ENCODE measurements at places on chromosomes 13 and 19. TPM values are rescaled to one million over a fixed set of nuclear protein-coding genes. Genes with fewer than 3 reads are reported as not detected.

Gene COMP
- 0.98 TPM for total RNA-seq

Gene RNF113B
- total RNA-seq: not detected

Gene CAB39L
- total RNA-seq: 31.7 TPM

Gene SHD
- total RNA-seq: not detected

Gene PRODH2
- not detected for total RNA-seq

Gene PRR22
- total RNA-seq: 0.98 TPM

Gene PSPN
- total RNA-seq: 0.25 TPM

Gene FPR2
- not detected for total RNA-seq

Gene EFNA2
- not detected for total RNA-seq

- H3K4me3 ChIP-seq: no peak overlapping the region
- H3K27me3 ChIP-seq: no peaks in the 10 kb centered on the region
- DNase-seq: no peak
- H3K36me3 ChIP-seq: no peaks in the 10 kb centered on the region
- no peak overlapping the region for H3K27ac ChIP-seq
- no peaks in the 10 kb centered on the region for H3K4me1 ChIP-seq
These were observed 999.1 kb upstream of the ATXN8OS start for GRCh38 chr13:69108486-69108885.

DNA sequence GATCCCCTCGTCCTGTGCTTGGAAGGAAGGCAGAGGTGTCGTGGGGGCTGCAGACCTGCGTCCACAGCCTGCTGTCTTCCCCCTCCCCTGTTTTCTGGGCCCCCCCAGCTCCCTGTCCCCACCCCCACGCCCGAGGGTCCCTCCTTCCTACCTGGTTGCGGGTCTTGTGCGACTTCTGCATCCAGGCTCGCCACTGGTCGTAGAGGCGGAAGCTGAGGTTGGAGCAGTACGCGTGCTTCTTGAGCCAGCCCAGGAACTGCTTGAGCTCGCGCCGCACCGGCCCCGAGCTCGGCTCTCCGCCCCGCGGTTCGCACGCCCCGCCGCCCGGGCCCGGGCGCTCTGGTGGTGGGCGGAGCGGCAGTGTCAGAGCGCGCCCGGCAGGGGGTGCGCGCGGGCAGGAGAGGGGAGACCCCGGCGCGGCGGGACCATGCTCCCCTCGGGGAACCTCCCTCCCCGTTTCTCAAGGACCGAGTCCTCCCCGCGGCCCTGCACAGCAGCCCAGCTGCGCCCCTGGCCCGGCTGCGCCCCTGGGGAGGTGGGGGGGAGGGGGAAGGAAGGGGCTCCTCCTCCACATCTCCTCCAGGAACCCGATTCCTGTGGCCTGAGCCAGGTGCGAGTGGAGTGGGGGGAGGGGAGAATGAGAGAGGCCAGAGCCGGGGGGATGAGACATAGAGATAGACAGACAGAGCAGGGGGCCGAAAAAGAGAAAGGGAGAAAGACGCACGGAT, 5.7 kb downstream of the REX1BD start:
- peak overlapping the region; percentile 46 for H3K27ac ChIP-seq
- no peaks in the 10 kb centered on the region for H3K27me3 ChIP-seq
- DNase-seq: no peak
- no peaks in the 10 kb centered on the region for H3K36me3 ChIP-seq
- H3K4me1 ChIP-seq: peaks cover 41% of the 10 kb centered on the region
- peak overlapping the region; percentile 29 for H3K4me3 ChIP-seq

DNA sequence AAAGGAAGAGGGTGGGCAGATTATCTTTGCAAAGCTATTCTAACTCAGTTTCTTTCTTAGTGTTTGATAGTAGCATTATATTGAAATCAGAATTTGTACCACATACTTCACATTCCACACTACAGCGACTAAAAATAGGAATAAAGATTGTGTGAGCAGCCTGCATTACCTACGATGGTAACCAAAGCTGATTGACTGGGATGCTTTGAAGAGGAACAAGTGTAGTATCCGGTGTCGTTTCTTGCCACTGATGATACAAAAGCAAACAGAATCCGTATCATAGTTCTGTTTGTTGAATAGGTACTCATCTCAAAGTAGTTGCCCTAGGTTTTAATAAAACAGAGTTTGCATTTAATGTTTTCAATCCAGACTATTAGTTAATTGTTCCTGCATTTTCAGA, 51.2 kb downstream of the FLT3 start:
- H3K27me3 ChIP-seq: no peaks in the 10 kb centered on the region
- H3K36me3 ChIP-seq: no peaks in the 10 kb centered on the region
- H3K27ac ChIP-seq: no peak overlapping the region
- no peaks in the 10 kb centered on the region for H3K4me1 ChIP-seq

DNA sequence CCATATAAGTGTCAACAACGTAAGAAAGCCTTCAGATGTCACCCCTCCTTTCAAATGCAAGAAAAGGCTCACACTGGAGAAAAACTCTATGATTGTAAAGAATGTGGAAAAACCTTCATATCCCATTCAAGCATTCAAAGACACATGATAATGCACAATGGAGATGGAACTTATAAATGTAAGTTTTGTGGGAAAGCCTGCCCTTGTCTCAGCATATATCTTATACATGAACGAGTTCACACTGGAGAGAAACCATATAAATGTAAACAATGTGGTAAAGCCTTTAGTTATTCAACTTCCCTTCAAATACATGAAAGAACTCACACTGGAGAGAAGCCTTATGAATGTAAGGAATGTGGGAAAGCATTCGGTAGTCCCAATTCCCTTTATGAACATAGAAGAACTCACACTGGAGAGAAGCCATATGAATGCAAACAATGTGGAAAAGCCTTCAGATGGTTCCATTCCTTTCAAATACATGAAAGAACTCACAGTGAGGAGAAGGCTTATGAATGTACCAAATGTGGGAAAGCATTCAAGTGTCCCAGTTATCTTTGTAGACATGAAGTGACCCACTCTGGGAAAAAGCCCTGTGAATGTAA, 11.1 kb downstream of the ZNF844 start:
- peak overlapping the region; percentile 1 for H3K4me3 ChIP-seq
- no peaks in the 10 kb centered on the region for H3K4me1 ChIP-seq
- no peaks in the 10 kb centered on the region for H3K27me3 ChIP-seq
- DNase-seq: no peak
- H3K27ac ChIP-seq: no peak overlapping the region
- peaks cover 11% of the 10 kb centered on the region for H3K36me3 ChIP-seq

GRCh38 chr13:109751477-109751876, 34.9 kb downstream of the IRS2 start:
- H3K27ac ChIP-seq: no peak overlapping the region
- H3K27me3 ChIP-seq: no peaks in the 10 kb centered on the region
- H3K4me3 ChIP-seq: no peak overlapping the region
- no peaks in the 10 kb centered on the region for H3K36me3 ChIP-seq
- no peak for DNase-seq

- no peaks in the 10 kb centered on the region for H3K36me3 ChIP-seq
- H3K27ac ChIP-seq: peak overlapping the region; percentile 37
- no peak for DNase-seq
- H3K27me3 ChIP-seq: no peaks in the 10 kb centered on the region
These were observed 50.8 kb downstream of the EFNB2 start for GRCh38 chr13:106484537-106485193.

- no peak overlapping the region for H3K27ac ChIP-seq
- no peaks in the 10 kb centered on the region for H3K27me3 ChIP-seq
- H3K36me3 ChIP-seq: no peaks in the 10 kb centered on the region
These were observed 12.0 kb upstream of the LAIR1 start for GRCh38 chr19:54376610-54377285.

GRCh38 chr13:60924856-60925255, 490.8 kb downstream of the PCDH20 start:
- no peaks in the 10 kb centered on the region for H3K4me1 ChIP-seq
- H3K36me3 ChIP-seq: no peaks in the 10 kb centered on the region
- no peak overlapping the region for H3K27ac ChIP-seq
- no peak overlapping the region for H3K4me3 ChIP-seq
- no peaks in the 10 kb centered on the region for H3K27me3 ChIP-seq

DNA sequence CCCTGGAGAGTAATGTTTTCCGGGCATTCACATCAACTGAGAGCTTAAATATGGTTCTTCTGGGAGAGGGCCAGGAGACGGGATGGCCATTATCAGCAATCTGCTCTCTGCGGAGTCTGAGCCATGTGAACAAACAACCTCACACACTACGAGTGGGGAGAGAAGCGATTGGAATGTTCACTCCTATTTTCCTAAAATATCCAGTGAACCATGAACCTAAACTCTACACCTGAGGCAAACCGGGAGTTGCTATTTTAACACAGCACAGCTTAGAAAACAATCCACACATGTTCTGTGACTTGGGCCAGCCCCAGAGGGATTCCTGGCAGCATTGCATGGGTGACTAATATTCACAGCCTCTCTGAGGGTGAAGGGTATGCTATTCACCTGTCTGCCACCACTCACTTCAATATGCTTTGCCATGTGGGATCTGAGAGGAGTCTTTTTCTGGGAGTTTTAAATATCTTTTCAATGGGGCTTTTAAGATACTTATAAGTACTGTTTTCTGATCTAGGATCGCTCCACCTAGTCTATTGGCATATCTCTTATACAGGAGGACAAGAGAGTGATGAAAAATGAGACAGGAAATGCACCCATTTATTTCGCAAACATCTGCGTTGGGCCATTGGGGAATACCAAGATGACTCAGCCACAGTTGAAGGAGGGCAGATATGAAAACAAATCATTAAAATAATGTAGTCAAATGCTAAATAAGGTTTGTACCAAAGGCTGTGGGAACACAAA, 72.6 kb upstream of the SERP2 start:
- H3K4me1 ChIP-seq: peaks cover 39% of the 10 kb centered on the region
- H3K27me3 ChIP-seq: no peaks in the 10 kb centered on the region
- H3K4me3 ChIP-seq: no peak overlapping the region
- peak; percentile 44 for DNase-seq
- H3K27ac ChIP-seq: peak overlapping the region; percentile 47
- H3K36me3 ChIP-seq: no peaks in the 10 kb centered on the region

DNA sequence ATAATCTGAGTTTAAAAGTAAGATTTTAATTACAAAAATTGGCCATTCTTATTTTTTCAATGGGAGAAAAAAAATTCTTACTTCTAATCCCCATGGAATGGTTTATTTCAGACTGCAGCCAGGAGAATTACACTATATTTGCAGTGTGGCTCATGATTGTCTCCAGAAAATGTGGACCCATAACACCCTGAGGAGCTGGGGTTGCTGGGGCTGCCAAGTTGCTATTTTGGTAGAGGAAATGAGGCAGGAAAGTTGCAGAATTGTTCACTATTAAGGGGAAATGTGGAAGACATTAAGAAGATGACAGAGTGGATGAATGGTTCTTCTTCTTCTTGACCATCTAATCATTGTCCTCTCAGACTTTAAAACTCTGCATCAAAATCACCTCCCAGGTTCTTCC, 4.6 kb upstream of the SCEL start:
- no peak for DNase-seq
- no peak overlapping the region for H3K4me3 ChIP-seq
- no peaks in the 10 kb centered on the region for H3K36me3 ChIP-seq
- H3K27me3 ChIP-seq: no peaks in the 10 kb centered on the region
- H3K27ac ChIP-seq: no peak overlapping the region

GRCh38 chr19:18160493-18160970, 7.6 kb downstream of the PIK3R2 start:
- H3K27me3 ChIP-seq: no peaks in the 10 kb centered on the region
- DNase-seq: peak; percentile 82
- peak overlapping the region; percentile 73 for H3K27ac ChIP-seq
- no peaks in the 10 kb centered on the region for H3K36me3 ChIP-seq

DNA sequence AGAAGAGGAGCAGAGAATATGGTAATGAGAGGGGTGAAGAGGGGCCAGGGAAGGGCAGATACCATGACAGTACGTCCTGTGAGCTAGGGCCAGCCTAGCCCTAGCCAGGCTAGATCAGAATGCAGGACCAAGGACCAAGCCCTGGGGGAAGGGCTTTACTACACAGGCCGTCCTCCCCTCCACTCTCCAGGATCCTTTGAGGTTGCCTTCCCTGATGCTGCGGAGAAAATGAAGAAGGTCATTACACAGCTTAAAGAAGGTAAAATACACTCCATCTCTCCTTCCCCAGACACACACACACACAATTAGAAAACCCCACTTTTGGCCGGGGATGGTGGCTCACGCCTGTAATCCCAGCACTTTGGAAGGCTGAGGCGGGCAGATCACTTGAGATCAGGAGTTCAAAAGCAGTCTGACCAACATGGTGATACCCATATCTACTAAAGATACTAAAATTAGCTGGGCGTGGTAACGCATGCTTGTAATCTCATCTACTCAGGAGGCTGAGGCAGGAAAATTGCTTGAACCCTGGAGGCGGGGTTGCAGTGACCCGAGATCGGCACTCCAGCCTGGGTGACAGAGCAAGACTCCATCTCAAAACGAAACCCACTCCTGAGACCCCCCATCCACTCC, 8.5 kb downstream of the SPACA6 start:
- H3K27me3 ChIP-seq: no peaks in the 10 kb centered on the region
- H3K4me3 ChIP-seq: no peak overlapping the region
- no peak for DNase-seq
- H3K36me3 ChIP-seq: peaks cover 22% of the 10 kb centered on the region
- H3K27ac ChIP-seq: peak overlapping the region; percentile 94

- H3K4me3 ChIP-seq: no peak overlapping the region
- DNase-seq: no peak
- no peaks in the 10 kb centered on the region for H3K27me3 ChIP-seq
- H3K4me1 ChIP-seq: peaks cover 22% of the 10 kb centered on the region
- H3K27ac ChIP-seq: no peak overlapping the region
These were observed 3.8 kb downstream of the MVB12A start for GRCh38 chr19:17423429-17424208.

DNA sequence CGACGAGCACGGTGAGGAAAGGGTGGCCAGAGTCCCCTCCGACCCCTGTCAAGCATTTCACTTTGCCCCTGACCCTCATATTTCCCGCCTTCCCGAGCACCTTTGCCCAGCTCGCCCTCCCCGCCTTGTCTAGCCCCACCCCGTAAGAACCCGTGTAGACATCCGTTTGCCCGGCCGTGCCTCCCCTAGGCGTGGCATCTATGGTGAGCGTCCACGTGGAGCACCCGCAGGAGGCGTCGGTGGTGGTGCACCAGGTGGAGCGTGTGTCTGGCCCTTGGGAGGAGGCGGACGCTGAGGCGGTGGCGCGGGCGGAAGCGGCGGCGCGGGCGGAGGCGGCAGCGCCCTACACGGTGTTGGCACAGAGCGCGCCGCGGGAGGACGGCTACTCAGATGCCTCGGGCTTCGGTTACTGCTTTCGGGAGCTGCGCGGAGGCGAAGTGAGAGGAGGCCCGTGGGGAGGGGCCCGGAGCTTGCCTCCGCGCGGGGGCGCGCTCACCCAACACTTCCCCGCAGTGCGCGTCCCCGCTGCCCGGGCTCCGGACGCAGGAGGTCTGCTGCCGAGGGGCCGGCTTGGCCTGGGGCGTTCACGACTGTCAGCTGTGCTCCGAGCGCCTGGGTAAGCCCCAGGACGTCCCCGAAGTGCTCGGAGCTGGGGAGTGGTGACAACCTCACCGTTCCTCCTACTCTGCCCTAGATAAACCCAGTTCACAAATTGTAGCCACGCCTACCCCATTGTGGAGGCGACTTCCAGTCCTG, 4.2 kb downstream of the LTBP4 start:
- H3K27ac ChIP-seq: peak overlapping the region; percentile 97
- H3K36me3 ChIP-seq: no peaks in the 10 kb centered on the region
- peaks cover 88% of the 10 kb centered on the region for H3K4me1 ChIP-seq
- H3K27me3 ChIP-seq: no peaks in the 10 kb centered on the region
- DNase-seq: no peak

Measured in vagina (tissue), 2 donors.